ENCODE measurements at places on chromosomes 7 and 10. TPM values are rescaled to one million over a fixed set of nuclear protein-coding genes. Genes with fewer than 3 reads are reported as not detected.

GRCh38 chr10:78727728-78728127, 341.0 kb upstream of the ZMIZ1 start:
- H3K4me3 ChIP-seq, result no peak overlapping the region
- no peak for DNase-seq
- H3K36me3 ChIP-seq, result no peaks in the 10 kb centered on the region
- H3K4me1 ChIP-seq, result no peaks in the 10 kb centered on the region

- H3K4me3 ChIP-seq, result no peak overlapping the region
- peaks cover 5% of the 10 kb centered on the region for H3K27me3 ChIP-seq
- H3K4me1 ChIP-seq, result peaks cover 28% of the 10 kb centered on the region
These were observed 58.5 kb downstream of the ABCB4 start for GRCh38 chr7:87416682-87417587.

The ZNF107 gene
- total RNA-seq, result 3.2 TPM

- H3K4me1 ChIP-seq, result peaks cover 19% of the 10 kb centered on the region
- H3K4me3 ChIP-seq, result no peak overlapping the region
- H3K36me3 ChIP-seq, result no peaks in the 10 kb centered on the region
- H3K27ac ChIP-seq, result no peak overlapping the region
- no peak for DNase-seq
- H3K27me3 ChIP-seq, result no peaks in the 10 kb centered on the region
These were observed 49.7 kb downstream of the PDK4 start for GRCh38 chr7:95546647-95547046.

The SFTPA1 gene
- not detected for total RNA-seq

The THNSL1 gene
- 4.6 TPM for total RNA-seq

- no peak overlapping the region for H3K4me3 ChIP-seq
- DNase-seq, result no peak
- no peak overlapping the region for H3K27ac ChIP-seq
- peaks cover 10% of the 10 kb centered on the region for H3K27me3 ChIP-seq
- no peaks in the 10 kb centered on the region for H3K4me1 ChIP-seq
These were observed 13.6 kb downstream of the NKX1-2 start for GRCh38 chr10:124436191-124436638.

GRCh38 chr10:123864923-123865322, 26.7 kb downstream of the CPXM2 start:
- H3K27ac ChIP-seq, result no peak overlapping the region
- H3K36me3 ChIP-seq, result no peaks in the 10 kb centered on the region
- peaks cover 2% of the 10 kb centered on the region for H3K27me3 ChIP-seq

The CALML3 gene
- total RNA-seq, result not detected

- DNase-seq, result peak; percentile 21
- H3K4me3 ChIP-seq, result peak within 1 kb of the TSS; percentile 96
- H3K27me3 ChIP-seq, result no peaks in the 10 kb centered on the region
- peaks cover 32% of the 10 kb centered on the region for H3K36me3 ChIP-seq
- peak within 1 kb of the TSS; percentile 89 for H3K27ac ChIP-seq
These were observed at the start of gene CCNY for GRCh38 chr10:35336084-35336831. Gene CCNY, plus strand, starts transcription at chr10:35336509. Its CDS starts 545 bp downstream, at chr10:35337054.

- H3K4me3 ChIP-seq, result no peak overlapping the region
- DNase-seq, result no peak
- peaks cover 41% of the 10 kb centered on the region for H3K36me3 ChIP-seq
- H3K27me3 ChIP-seq, result no peaks in the 10 kb centered on the region
These were observed 97.7 kb downstream of the DNMBP start for GRCh38 chr10:99912041-99912440.

DNA sequence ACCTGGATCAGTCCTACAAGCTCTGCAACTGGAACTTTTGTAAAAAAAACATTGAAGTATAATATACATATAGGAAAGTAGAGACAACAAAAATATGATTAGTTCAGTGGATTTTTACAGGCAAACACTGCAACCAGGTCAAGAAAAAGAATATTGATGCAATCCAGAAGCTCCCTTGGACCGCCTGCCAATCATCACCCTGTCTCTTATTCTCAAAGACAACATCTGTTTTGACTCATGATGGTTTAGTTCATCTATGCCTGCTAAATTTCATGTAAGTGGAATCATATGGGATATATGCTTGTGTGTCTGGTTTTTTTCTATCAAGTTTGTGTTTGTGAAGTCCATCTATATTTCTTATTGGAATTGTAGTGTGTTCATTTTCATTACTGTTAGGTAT, 7.7 kb upstream of the HYCC1 start:
- H3K4me3 ChIP-seq, result peak overlapping the region; percentile 10
- no peak for DNase-seq
- peaks cover 4% of the 10 kb centered on the region for H3K36me3 ChIP-seq
- H3K27me3 ChIP-seq, result peaks cover 3% of the 10 kb centered on the region
- peaks cover 69% of the 10 kb centered on the region for H3K4me1 ChIP-seq

GRCh38 chr7:112080978-112081377, 125.2 kb downstream of the DOCK4 start:
- no peaks in the 10 kb centered on the region for H3K36me3 ChIP-seq
- no peak for DNase-seq
- H3K27me3 ChIP-seq, result no peaks in the 10 kb centered on the region
- peaks cover 31% of the 10 kb centered on the region for H3K4me1 ChIP-seq
- H3K4me3 ChIP-seq, result peak overlapping the region; percentile 44

DNA sequence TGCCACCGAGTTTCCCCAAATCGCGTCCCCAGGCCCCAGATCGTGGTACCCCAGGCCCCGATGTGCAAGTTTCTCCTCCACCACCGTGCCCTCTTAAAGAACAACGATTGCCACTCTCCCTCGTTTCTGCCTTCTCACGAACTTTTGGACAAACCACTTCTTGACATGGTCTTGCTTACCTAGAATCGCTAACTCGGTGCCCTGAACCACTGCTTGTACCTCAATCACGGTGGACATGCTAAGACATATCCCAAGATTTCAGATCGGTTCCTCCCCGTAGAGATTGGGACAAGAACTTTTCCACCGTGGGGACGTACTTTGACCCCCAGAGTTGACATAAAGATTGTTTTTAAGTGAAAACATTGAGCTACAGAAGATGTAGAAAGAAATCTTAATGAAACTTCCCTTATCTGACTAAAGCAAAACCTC, 477 bp upstream of the ZC3HAV1 start:
- H3K4me3 ChIP-seq, result peak overlapping the region; percentile 97
- peaks cover 47% of the 10 kb centered on the region for H3K4me1 ChIP-seq
- H3K27ac ChIP-seq, result peak overlapping the region; percentile 98
- H3K36me3 ChIP-seq, result peaks cover 15% of the 10 kb centered on the region

GRCh38 chr7:45237788-45238461, 80.3 kb downstream of the RAMP3 start:
- H3K36me3 ChIP-seq, result no peaks in the 10 kb centered on the region
- no peak overlapping the region for H3K4me3 ChIP-seq
- no peak for DNase-seq
- peaks cover 36% of the 10 kb centered on the region for H3K4me1 ChIP-seq
- no peak overlapping the region for H3K27ac ChIP-seq

GRCh38 chr7:142833174-142834048, 21.5 kb upstream of the EPHB6 start:
- no peak overlapping the region for H3K4me3 ChIP-seq
- no peak for DNase-seq
- no peaks in the 10 kb centered on the region for H3K4me1 ChIP-seq
- H3K27me3 ChIP-seq, result peaks cover 16% of the 10 kb centered on the region

DNA sequence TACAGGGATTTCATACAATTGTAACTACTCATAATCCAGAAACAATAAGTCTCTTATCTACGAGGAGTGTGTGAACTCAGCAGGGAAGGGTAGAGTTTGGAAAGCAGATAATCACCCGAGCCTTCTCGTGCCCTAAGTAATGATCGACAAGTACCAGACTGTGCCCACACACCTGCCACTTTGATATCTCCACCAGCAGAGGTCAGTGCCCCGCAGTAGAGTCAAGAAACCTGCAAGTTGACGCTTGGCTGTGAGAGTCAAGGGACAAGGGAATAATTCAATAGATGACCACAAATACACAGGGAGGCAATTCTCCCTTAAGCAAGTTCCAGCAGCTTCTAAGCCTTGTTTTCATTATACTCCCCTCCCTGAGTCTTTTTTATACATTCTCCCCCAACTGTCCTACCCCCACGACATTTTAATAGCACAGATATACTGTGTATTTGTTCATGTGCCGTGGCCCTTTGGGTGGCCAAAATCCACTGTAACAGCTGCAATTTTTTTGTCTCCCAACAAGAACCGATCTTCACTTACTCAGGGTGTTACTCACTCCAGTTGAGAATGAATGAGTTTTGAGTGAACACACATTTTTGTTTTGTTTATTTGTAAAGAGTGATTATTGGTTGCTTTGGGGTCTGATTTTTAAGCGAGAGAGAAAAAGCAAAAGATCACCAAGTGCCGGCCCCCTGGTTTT, 106.9 kb upstream of the RHEB start:
- H3K27me3 ChIP-seq, result peaks cover 1% of the 10 kb centered on the region
- peaks cover 11% of the 10 kb centered on the region for H3K36me3 ChIP-seq
- H3K27ac ChIP-seq, result no peak overlapping the region
- DNase-seq, result peak; percentile 27
- H3K4me3 ChIP-seq, result no peak overlapping the region

DNA sequence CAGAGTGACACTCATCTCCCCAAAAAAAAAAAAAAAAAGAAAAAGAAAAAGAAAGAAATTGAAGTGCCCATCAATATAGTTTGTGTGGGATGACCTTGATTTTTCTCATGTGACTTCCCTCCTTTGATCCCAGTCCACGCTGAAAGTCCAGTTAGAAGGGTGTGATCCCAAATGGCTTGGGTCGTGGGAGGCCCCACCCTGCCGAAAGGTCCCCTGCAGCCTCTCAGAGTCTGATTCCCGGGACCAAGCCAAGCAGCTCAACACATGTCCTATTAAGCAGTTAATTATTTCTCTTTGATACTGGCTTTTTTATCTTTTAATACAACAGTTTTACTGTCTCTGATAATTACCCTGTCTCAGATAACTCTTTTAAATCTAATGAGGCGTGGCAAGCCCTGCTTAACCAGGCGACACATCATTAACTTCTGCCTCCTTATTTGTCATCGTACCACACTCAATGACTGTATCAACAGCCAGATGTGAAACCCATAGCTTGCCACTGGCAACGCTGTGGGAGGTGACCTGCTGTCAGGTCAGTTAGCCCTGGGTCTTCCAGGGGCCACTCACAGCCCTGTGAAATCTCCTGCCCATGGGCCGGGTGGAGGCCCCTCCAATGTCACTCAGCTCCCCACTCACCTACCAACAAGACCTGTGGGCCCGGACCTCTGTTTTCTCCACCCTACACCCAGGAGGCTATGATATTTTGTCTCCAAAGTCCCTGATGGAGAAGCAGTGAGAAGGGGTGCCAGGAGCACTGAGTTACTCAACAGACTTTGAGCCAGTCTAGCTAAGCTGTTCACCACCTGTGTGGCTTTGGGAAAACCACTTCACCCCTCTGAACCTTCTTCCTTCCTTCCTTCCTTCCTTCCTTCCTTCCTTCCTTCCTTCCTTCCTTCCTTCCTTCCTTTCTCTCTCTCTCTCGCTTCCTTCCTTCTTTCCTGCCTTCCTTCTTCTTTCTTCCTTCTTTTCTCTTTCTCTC, 110.0 kb upstream of the SFMBT2 start:
- H3K36me3 ChIP-seq, result no peaks in the 10 kb centered on the region
- no peak overlapping the region for H3K4me3 ChIP-seq
- DNase-seq, result no peak

GRCh38 chr7:47461161-47461560, 120.8 kb downstream of the TNS3 start:
- H3K36me3 ChIP-seq, result no peaks in the 10 kb centered on the region
- DNase-seq, result no peak
- peaks cover 64% of the 10 kb centered on the region for H3K4me1 ChIP-seq
- H3K27me3 ChIP-seq, result no peaks in the 10 kb centered on the region

DNA sequence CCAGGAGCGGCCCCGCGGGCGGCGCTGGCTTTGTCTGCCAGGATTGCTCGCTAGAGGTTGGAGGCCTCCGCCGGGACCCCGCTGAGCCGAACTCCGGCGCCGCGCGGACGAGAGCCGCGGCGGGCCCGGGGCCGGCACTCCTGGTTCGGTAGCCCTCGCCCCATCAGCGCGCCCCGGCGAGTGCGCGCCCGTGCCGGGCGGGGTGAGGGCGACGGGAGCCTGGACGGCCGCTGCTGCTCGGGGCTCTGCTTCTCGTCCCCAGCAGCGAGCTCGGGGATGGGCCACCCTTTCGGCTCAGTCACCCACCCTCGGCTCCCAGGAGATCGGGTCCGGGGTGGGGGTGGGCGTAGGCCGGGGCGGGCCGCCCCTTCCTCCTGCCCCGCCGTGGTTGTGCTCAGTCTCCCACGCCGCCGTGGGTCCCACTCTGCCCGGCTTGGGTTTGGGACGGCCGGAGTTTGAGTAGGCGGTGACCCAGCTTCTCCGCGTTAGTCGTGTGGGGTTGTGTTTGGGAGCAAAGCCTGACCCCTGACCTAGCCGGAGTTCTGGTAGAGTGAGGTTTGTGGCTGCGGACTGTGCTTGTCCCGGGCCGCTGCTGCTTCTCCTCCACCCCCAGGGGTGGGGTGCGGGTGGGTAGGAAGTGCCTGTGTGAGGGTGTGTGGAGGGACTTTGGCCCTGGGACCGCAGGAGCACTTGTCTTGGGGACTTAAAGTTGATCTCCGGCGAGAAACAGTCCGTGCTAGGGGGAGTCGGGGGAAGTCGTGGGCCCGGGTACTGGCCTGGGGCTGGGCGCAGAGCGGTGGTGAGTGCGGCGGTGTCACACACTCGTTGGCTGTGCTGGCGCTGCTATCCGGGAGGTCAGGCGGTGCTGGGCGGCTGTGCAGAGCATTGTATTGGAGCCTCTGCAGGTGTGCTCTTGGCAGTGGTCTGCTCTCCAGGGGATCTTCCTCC, 677 bp downstream of the TSPAN14 start:
- peaks cover 13% of the 10 kb centered on the region for H3K36me3 ChIP-seq
- H3K4me3 ChIP-seq, result peak overlapping the region; percentile 97
- peaks cover 45% of the 10 kb centered on the region for H3K4me1 ChIP-seq
- peak overlapping the region; percentile 82 for H3K27ac ChIP-seq
- no peak for DNase-seq
- H3K27me3 ChIP-seq, result no peaks in the 10 kb centered on the region

GRCh38 chr10:50635286-50635685, 11.5 kb upstream of the SGMS1 start:
- H3K36me3 ChIP-seq, result no peaks in the 10 kb centered on the region
- 0 out of 2 replicates have a peak overlapping the region, but pooled peaks have one; percentile 0 for H3K27ac ChIP-seq
- H3K27me3 ChIP-seq, result no peaks in the 10 kb centered on the region
- H3K4me1 ChIP-seq, result peaks cover 28% of the 10 kb centered on the region

The SPAM1 gene
- total RNA-seq, result not detected

GRCh38 chr7:27933671-27934565, 194.0 kb downstream of the TAX1BP1 start:
- no peak overlapping the region for H3K4me3 ChIP-seq
- peak; percentile 36 for DNase-seq
- H3K36me3 ChIP-seq, result no peaks in the 10 kb centered on the region
- H3K4me1 ChIP-seq, result peaks cover 31% of the 10 kb centered on the region
- H3K27me3 ChIP-seq, result no peaks in the 10 kb centered on the region

DNA sequence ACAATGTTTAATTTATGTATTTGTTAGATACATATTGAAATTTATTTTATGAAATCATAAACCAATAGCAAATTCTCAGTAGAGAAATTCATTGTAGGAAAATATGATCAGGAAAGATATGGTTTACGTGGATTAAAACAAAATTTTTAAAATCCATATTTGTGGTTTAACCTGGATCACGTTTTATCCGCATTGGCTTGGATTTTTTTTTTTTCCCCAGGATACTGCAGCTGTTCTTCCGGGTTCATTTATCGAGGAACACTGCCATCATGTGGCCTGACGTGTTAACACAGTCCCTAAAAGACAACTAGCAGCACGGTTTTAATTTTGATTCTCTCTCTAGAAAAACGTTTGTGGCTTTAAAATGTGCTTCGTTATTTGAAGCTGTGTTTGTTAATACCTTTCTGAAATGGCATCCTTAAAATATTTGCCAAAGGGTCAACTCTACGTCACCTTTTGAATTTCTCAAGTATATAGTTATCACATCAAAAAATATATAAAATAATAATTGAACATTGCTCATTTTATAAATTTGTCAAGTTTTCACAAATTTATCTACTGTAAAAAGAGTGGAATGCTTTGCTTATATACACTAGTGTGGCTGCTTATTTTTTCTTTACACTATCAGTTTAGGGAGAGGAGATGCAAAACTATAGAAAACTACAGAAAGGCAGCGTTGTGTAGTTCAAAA, 8.7 kb upstream of the ASB4 start:
- peaks cover 9% of the 10 kb centered on the region for H3K4me1 ChIP-seq
- H3K27me3 ChIP-seq, result peaks cover 13% of the 10 kb centered on the region
- H3K36me3 ChIP-seq, result no peaks in the 10 kb centered on the region
- H3K27ac ChIP-seq, result no peak overlapping the region

Data from HFFc6 (cell line).